Tibial nerve (tissue), 4 donors: ENCODE measurements at places on chromosomes 7 and 10. TPM values are rescaled to one million over a fixed set of nuclear protein-coding genes. Genes with fewer than 3 reads are reported as not detected.

DNA sequence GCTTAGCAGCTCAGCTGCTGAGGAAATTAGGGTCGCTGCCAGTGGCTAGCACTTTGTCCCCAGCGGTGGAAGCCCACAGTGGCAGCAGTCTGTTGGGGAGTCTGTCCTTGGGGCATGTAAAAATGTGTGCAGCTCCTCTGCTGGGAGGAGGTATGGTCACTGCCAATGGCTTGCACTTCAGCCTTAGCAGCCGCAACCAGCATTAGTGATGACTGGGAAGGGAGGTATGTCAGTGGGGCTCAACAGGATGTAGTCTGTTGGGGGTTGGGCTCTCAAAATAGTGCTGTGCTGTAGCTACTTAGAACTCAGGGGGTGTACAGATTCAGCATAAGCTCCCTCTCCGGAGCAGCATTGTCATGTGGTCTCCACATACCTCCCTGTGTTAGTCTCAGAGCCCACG is 189.9 kb downstream of the ZEB1 start:
- H3K4me1 ChIP-seq: no peaks in the 10 kb centered on the region
- H3K4me3 ChIP-seq: no peak overlapping the region
- H3K27ac ChIP-seq: no peak overlapping the region
- H3K27me3 ChIP-seq: no peaks in the 10 kb centered on the region
- H3K36me3 ChIP-seq: no peaks in the 10 kb centered on the region

- H3K27ac ChIP-seq: no peak overlapping the region
- H3K4me1 ChIP-seq: no peaks in the 10 kb centered on the region
- no peak overlapping the region for H3K4me3 ChIP-seq
- no peak for DNase-seq
- no peaks in the 10 kb centered on the region for H3K36me3 ChIP-seq
Measured at GRCh38 chr7:128259131-128260061, 18.3 kb downstream of the LEP start.

GRCh38 chr10:77196614-77197013 is 441.0 kb downstream of the KCNMA1 start:
- H3K4me3 ChIP-seq: no peak overlapping the region
- no peaks in the 10 kb centered on the region for H3K27me3 ChIP-seq
- no peaks in the 10 kb centered on the region for H3K36me3 ChIP-seq
- H3K27ac ChIP-seq: no peak overlapping the region
- H3K4me1 ChIP-seq: no peaks in the 10 kb centered on the region

- H3K36me3 ChIP-seq: peaks cover 19% of the 10 kb centered on the region
- DNase-seq: no peak
- H3K27me3 ChIP-seq: no peaks in the 10 kb centered on the region
- H3K27ac ChIP-seq: peak within 1 kb of the TSS; percentile 81
- H3K4me1 ChIP-seq: peaks cover 16% of the 10 kb centered on the region
Measured at GRCh38 chr7:150341263-150342120, at the start of gene RARRES2. Gene RARRES2 (minus strand): TSS chr7:150341629. CDS start chr7:150340609, 1,020 bp downstream.

MYL10 gene
- not detected for total RNA-seq

DNA sequence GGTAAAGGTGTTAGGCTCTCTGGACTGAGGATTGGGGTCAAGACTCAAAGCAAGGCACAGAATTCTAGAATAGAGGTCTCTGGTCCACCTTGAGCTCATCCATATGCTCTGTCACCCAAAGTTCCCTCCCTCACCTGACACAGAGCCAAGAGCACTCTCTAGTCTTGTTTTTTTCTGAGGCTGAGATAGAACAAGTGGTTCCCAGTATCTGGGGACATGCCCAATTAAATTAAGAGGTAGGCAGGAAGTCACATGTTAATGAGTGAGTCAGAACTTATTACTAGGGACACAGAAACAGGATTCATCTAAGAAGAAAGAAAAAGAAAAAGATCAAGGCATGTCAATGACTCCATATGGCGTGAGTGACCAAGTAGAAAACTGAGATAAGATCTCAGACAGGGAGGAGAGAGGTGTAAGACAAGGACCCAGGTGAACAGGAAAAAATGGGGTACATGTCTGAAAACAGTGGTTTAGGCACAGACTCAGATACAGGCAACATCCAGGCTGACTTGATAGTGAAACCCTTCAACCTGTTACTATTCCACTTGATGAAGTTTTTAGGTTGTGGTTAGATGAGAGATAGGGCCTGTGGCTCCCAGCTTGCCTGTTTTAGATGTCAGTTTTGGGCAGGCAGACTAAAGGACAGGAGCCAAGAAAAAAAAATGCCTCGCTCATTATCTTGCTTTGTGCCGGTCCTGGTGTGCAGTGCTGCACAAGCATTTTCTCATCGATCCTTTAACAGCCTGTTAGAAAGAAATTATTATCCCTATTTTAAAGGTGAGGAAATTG is 609.9 kb downstream of the CCSER2 start:
- no peaks in the 10 kb centered on the region for H3K4me1 ChIP-seq
- no peak for DNase-seq
- no peak overlapping the region for H3K4me3 ChIP-seq
- no peaks in the 10 kb centered on the region for H3K36me3 ChIP-seq

FOXP2 gene
- 25.8 TPM for total RNA-seq

DNA sequence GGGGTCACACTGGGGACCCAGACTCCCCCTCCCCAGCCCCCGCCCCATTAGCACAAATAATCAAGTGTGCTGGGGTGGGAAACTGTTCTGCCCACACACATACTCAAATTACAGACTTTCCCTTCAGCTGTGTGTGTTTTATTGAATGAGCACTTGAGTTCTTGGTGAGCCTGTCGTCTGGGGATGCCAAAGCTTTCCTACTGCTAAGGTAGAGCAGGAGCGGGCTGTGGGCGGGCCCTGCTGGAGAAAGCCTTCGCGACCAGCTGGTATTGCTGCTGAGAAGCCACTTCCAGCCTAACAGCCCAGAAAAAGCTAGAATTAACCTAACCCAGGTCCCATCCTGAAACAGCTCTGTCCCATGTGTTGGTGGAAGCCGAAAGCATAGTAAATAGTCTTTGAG is 87.0 kb upstream of the KMT2E start:
- no peak for DNase-seq
- no peak overlapping the region for H3K27ac ChIP-seq
- no peaks in the 10 kb centered on the region for H3K4me1 ChIP-seq
- H3K27me3 ChIP-seq: no peaks in the 10 kb centered on the region
- H3K36me3 ChIP-seq: no peaks in the 10 kb centered on the region

GRCh38 chr7:126213876-126214275 is 1038.9 kb downstream of the GRM8 start:
- H3K4me1 ChIP-seq: no peaks in the 10 kb centered on the region
- H3K27me3 ChIP-seq: no peaks in the 10 kb centered on the region
- no peaks in the 10 kb centered on the region for H3K36me3 ChIP-seq
- no peak overlapping the region for H3K4me3 ChIP-seq
- H3K27ac ChIP-seq: no peak overlapping the region

SLC26A3 gene
- total RNA-seq: not detected

DNA sequence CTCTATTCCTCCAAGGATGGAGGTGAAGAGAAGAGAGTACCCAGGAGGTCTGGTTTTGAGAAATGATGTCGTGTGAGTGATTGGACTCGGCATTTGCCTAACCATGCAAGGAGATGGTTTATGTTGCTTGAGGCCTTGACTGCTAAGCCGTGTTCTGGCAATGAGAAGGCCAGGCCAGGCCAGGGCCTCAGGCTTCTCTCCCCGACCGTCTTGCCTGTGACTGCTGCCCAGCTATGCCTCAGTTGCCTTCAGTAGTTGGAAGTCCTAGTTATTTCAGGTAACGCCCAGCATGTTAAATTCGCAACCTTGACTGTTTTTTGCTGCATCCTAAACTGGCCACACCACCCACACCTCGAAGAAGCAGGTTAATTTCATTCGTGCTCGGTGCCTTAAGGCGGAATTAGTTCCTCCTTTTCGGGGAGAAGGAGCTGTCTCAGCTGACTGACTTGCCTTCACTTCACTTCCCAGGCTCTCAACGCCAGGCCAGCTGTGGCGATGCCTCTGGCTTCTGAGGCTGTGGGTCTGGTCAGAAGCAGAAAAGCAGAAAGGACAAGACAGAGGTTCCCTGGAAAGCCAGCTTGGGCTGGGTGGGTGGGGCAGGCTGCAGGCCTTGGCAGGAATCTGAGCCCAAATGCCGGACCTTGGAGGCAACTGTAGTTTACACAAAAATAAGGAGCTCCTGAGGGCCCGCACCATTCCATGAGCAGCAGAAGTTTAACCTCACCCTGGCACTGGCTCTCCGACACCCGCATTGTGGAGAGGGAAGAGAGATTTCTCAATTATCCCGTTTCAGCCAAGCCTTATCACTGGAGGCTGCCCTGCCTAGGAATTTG is 61.9 kb upstream of the SAMD8 start:
- no peaks in the 10 kb centered on the region for H3K36me3 ChIP-seq
- no peaks in the 10 kb centered on the region for H3K27me3 ChIP-seq
- DNase-seq: no peak
- no peak overlapping the region for H3K4me3 ChIP-seq
- no peak overlapping the region for H3K27ac ChIP-seq
- H3K4me1 ChIP-seq: peaks cover 9% of the 10 kb centered on the region

PKD1L1 gene
- 0.59 TPM for total RNA-seq

- no peaks in the 10 kb centered on the region for H3K27me3 ChIP-seq
- no peak for DNase-seq
- no peaks in the 10 kb centered on the region for H3K4me1 ChIP-seq
- no peak overlapping the region for H3K4me3 ChIP-seq
Measured at GRCh38 chr7:124387056-124387455, 354.2 kb upstream of the TMEM229A start.

GRCh38 chr10:72332423-72333111 is 22.2 kb downstream of the DNAJB12 start:
- no peak for DNase-seq
- peak overlapping the region; percentile 1 for H3K4me3 ChIP-seq
- peak overlapping the region; percentile 86 for H3K27ac ChIP-seq

UTF1 gene
- total RNA-seq: not detected

AGAP6 gene
- 27.3 TPM for total RNA-seq

DNA sequence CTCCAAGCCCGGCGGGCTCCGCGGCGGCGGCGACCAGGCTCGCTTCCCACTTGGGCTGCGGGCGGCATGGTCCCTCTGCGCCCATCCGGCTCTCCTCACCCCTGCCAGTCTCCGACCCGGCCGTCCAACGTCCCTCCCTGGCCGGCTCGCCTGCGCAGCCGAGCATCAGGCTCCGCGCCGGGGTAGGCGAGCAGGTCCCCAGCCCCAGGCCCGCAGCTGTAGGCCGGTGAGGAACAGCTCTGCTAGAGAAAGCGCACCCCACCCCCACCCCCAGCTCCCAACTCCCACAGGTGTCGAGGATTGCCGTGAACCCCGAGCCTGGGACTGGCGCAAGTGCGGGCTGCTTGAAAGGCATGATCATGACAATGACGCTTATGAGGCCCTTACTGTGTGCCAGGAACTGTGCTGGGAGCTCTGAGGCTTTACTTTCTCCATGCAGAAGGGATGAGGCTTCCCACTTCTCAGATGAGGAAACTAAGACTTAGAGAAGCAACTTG is 20.8 kb upstream of the PAX2 start:
- no peaks in the 10 kb centered on the region for H3K36me3 ChIP-seq
- H3K27ac ChIP-seq: no peak overlapping the region
- peaks cover 96% of the 10 kb centered on the region for H3K27me3 ChIP-seq
- no peak for DNase-seq
- H3K4me1 ChIP-seq: peaks cover 2% of the 10 kb centered on the region
- no peak overlapping the region for H3K4me3 ChIP-seq

PTPN20 gene
- 3.7 TPM for total RNA-seq

CHST3 gene
- total RNA-seq: 45.4 TPM

GRCh38 chr10:93600446-93601145 is 439 bp downstream of the RBP4 start:
- H3K4me1 ChIP-seq: no peaks in the 10 kb centered on the region
- H3K27me3 ChIP-seq: peaks cover 29% of the 10 kb centered on the region
- peak; percentile 12 for DNase-seq

POLR2J gene
- total RNA-seq: 19.9 TPM

CYP2C19 gene
- total RNA-seq: not detected

DNA sequence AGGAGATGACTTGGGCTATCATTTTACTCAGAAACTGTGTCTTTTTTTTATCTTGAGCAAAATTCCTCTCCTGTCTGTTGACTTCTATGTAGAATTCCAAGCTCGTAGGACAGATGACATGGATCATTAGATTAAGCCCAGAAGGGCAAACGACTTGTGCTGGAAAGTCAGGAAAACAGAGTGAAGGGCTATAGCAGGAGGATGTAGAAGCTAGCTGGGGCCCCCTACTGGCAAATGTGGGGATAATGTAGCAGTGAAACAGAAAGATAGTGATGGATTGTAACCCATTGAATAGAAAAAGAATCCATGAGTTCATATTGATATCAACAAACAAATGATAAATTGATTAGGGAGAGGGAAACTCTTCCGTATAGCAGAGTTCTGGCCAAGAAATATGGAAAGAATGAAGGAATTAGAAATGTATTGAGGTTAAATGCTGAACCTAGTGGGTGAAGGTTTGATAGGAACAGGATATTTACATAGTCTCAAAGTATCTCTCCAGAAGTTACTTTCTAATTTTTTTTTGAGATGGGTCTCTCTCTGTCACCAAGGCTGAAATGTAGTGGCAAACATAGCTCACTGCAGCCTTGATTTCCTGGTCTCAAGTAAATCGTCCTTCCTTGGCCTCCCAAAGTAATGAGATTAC is 103.6 kb downstream of the LYZL1 start:
- no peak overlapping the region for H3K27ac ChIP-seq
- no peaks in the 10 kb centered on the region for H3K36me3 ChIP-seq

PRF1 gene
- 6.6 TPM for total RNA-seq

GRCh38 chr7:41065663-41066062 is 637.2 kb downstream of the INHBA start:
- DNase-seq: no peak
- no peak overlapping the region for H3K4me3 ChIP-seq
- no peaks in the 10 kb centered on the region for H3K36me3 ChIP-seq
- H3K4me1 ChIP-seq: no peaks in the 10 kb centered on the region
- no peak overlapping the region for H3K27ac ChIP-seq

- H3K27ac ChIP-seq: no peak overlapping the region
- DNase-seq: no peak
- H3K27me3 ChIP-seq: no peaks in the 10 kb centered on the region
- H3K36me3 ChIP-seq: no peaks in the 10 kb centered on the region
Measured at GRCh38 chr7:6621195-6622133, 6.1 kb downstream of the ZNF853 start.

- H3K27me3 ChIP-seq: no peaks in the 10 kb centered on the region
- H3K4me1 ChIP-seq: no peaks in the 10 kb centered on the region
- no peak for DNase-seq
- no peak overlapping the region for H3K4me3 ChIP-seq
- no peaks in the 10 kb centered on the region for H3K36me3 ChIP-seq
- no peak overlapping the region for H3K27ac ChIP-seq
Measured at GRCh38 chr7:111736552-111736874, 174.2 kb upstream of the IMMP2L start.
